NCI-H1694 treated with DMSO at 0.1 percent for 48 hours (cell line): ENCODE measurements at places on chromosomes 7 and 10.
A peak's percentile ranks its signal among the peaks of the same experiment; 100 is the strongest.

DNA sequence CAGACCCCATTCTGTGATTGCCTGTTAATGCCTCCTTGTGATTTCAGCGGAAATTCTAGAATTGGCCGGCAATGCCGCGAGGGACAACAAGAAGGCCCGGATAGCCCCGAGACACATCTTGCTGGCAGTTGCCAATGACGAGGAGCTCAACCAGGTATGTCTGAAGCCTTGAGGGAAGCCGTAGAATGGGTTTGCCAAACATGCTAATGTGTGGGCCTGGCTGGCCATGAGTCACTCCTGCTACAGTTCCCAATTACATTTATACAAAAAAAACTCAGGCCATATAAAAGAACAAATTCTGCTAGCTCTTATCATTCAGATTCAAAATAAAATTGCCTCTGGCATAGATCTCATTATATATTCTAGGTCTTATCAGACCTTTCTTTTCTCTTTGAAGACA, 37.4 kb downstream of the MACROH2A2 start:
- no peak for DNase-seq

- no peak for DNase-seq
Observed at GRCh38 chr10:24358022-24358421, 149.1 kb downstream of the KIAA1217 start.

DNA sequence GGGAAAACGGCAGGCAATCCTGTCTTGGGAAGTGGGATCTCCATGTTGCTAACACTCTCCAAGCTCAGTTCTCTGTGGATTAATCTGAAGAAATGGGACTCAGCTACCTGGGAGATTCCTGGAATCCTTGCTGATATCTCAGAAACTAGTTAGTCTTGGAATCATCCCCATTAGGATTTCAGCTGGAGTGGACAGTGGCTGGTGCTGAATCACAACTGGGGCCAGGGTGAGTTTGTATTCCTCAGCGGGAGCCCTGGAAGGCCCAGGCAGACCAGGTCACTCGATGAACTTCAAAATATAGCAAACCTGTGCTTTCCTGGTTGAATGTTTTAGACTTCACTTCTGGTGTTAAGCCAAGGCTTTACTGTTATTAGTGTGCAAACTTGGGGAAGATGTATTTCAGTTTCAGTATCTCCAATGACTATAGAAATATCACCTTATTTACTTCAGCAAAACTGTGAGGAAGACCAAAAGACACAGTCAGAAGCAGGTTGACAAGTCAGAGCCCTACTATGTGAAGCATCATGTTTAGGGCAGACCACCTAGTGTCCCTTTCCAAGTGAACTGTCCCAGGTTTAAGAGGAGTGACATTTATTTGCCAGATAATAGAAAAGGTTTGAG, 126.1 kb downstream of the AOAH start:
- DNase-seq: no peak

DNA sequence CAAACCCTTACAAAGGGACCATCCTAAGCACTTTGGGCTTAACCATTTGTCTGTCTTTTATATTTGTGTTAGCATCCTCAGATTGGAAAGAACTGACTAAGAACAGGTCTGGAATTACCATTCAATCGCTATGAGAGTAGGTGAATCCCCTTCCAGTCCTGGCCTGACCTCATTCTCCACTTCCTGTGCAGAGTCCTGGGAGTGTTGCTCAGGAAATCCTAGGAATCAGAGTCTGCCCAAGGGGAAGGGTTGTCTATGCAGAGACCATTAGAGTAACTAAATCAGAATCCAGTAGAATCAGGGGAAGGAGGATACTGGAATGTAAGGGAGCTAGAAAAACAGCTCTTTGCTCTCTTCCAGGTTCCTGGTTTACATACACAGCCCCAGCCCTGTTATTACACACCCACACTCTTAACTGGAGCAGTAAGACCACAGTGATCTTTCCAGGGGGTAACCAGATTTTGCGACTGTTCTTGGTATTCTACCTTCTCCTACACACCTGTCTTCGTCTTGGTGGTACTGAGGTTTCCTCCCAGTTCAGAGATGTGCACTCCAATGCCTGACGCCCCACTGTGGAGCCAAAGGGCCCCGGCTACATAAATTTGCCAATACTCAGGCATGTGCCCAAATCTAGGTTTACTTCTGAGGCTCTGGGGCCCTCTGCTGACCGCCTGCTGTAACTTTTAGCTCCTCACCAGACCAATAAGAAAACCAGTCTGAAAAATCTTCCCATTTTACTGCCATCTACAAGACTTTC, 103.7 kb downstream of the RNF216 start:
- peak; percentile 49 for DNase-seq

DNA sequence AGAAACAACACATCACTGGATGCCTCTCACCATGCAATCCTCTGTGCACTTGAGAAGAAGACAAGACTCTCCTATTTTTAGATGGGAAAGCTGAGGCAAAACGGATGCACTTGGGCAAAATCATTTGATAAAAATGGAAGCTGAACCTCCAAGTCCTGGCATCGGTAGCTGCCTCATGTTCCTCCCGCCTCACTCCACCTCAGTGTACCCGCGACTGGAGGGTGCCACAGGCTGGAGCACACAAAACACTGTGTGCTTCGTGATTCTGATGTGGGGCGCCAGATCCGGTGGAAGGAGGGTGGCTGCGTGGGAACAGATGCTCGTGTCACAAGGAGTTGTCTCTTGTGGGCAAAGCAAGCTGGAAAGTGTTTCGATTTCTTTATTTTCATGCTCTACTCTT, 41.3 kb downstream of the TAS2R41 start:
- DNase-seq: no peak

DNA sequence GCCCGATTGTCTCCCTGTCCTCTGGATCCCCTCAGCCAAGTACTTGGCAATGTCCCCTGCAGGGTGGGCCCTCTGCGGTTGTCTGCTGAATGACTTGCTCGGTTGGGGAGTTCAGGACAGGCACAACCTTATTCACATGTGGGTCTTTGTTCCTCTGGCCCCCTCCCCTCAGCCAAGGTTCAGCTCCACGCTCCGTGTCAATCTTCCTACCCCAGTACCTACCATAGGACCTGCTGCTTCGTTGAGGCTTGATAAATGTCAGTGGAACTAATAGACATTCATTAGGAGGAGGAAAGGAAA, 7.1 kb downstream of the CPA5 start:
- no peak for DNase-seq

DNA sequence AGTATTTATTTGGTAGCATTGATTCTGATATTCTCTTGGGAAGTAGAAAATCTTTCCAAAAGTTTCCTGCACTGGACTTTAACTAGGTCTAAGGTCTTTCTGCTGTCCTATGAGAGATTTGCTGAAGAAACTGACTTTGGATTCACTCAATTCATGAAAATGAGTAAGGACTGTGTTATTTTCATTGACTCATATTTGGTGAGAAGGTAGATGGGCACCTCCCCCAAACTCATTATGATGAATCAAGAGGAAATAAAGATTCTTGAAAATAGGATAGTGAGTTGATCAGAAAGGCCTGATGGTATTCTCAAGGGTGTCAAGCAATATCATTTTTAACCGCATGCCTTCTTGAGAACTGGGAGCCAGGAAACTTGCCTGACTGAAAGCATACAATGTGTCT, 110.3 kb downstream of the RNF133 start:
- DNase-seq: no peak

DNA sequence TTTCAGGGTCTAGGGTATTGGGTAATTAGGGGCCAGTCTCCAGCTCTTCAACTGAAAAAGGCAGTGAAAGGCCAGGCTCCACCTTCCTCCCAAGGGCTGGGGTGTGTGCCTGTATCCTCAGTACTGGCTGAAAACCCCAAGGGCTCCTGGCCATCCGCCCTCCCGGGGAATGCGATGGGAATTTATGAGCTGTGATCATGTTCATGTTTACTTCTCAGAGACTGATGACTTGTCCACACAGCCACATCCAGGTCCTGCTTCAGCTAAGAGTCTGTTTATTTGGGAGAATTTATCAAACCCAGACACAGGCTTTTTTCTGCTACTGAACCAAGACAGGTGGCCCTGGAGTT, 91.7 kb downstream of the CCDC3 start:
- no peak for DNase-seq

DNA sequence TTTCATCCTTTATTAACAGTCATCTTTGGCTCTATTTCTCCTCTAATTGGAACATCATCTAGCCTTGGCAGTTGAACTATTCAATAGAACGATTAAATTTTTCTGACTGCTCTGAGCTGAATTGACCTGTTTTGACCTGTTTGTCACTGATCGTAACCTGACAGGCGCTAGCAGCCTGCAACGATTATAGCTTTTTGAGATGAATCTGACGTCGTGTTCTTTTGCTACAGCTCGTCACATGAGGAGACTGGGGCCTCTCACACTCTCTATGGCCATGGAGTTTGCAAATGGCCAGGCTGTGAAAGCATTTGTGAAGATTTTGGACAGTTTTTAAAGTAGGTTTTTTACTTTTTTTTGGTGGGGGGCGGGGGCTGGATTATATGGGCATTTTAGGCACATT, 229.8 kb downstream of the FOXP2 start:
- DNase-seq: no peak
